ENCODE measurements at places on chromosomes 6 and 20. TPM values are rescaled to one million over a fixed set of nuclear protein-coding genes. Genes with fewer than 3 reads are reported as not detected.

- no peak for DNase-seq
Measured at GRCh38 chr6:84074988-84075781, 41.6 kb downstream of the MRAP2 start.

- DNase-seq = no peak
Measured at GRCh38 chr6:71298459-71298858, 9.8 kb downstream of the OGFRL1 start.

DNA sequence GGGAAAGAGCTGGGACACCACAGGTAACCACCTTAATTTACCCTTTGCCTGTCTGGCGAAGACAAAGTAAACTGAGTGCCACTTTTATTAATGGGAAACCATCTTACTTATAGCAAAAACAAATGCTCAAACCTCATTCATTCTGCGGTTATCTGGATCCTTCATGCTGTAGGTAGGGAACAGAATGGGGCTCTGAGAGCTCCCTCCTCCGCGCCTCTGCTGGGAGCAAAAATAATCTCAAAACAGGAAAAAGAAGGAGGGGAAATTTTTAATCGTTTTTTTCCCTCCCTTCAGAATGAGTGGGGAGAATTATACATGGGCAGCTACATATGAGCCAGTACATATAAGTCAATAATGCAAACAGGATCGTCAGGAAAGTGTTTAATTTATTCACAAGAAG lies 177.3 kb downstream of the GMPR start:
- no peak for DNase-seq

Gene MUC22
- total RNA-seq = not detected

Gene PSORS1C1
- 0.27 TPM for total RNA-seq
